ENCODE measurements at places on chromosomes 3 and 15.

DNA sequence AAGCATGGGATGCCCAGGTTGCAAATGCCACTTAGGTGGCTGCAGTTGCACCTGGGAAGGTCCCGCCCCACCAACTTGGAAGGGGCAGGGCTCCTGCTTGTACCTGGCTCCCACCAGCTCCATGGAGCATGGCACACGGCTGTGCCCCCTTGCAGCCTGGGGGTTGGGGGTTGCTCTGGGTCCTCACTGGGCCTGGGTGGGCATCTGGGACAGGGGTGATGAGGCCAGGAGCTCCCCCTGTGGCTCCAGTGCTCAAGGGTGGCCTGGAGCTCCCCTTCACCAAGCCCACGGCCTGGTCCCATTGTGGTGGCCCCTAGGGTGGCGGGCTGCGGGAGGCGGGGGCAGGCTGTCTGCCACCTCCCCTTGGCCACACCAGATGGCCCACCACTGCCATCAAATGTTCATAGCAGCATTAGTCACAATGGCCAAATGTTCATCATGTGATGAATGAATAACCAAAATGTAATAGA lies 36.7 kb downstream of the GHSR start:
- DNase-seq, result no peak

DNA sequence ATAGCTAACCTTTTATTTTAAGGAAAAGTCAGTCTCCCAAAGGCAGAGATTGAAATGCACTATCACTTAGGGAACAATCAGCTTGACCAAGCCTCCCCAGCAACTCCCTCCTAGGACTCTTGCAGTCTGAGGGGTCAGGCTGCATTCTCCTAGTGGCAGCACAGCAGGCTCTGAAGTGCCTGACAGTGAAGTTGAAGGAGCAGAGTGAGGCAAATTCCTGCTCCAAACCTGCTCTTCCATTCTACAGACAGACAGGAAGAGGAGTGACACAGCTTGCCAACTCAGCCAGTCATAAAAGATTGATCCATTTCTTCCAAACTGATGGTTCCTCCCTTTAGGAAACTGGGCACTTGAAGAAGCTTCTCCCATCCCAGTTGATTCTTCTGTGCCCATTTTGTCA lies 43.9 kb upstream of the SMAD3 start:
- DNase-seq, result no peak

DNA sequence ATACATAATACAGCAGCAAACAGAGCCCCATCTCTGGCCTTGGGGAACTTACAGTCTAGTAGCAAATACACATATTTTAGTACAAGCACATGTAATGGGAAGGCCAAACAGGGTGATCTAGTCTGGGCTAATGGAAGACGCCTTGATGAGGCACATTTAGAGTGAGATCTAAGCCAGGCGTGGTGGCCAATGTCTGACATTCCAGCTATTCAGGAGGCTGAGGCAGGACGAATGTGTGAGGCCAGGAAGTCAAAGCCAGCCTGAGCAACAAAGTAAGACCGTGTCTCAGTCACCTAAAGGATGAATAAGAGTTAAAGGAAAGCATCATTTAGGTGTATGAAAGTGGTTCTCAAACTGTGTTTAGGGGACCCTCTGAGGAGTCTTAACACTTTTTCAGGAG lies 291.9 kb downstream of the MAGI1 start:
- DNase-seq, result no peak

DNA sequence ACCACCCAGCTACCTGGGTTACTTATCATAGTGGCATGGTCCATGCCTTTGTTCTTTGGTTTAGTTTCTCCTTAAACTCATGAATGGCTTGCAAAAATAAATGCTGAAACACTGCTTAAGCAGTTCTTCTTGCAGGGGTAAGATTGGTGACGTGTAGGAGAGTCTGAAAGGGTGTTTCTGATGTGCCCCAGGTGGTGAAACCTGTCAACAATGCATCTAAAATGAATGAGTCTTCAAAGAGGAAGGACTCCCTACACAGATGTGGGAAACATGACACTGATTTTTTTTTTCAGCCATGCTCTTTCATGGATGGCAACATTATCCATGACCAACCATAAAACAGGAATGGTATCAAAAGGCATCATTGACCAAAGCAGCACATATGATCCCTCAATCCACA lies 72.0 kb downstream of the KCNH8 start:
- no peak for DNase-seq

DNA sequence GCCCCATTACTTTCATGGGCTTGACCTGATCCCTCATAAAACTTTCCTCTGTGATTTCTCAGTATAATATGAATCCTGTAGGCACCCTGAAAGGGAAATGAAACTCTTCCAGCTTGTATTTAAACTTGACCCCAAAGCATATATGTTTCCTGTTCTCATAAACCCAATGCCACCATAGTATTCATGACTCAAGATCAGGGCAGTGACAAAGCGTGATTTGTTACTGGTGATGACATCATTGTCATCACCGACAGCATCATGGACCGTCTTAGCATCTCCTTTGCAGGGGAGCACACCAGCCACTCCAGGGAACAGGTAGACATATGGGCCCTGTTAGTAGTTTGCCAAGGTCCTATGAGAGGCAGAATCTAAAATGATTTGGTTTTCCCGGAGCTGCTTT lies 741.2 kb downstream of the NR2F2 start:
- no peak for DNase-seq

DNA sequence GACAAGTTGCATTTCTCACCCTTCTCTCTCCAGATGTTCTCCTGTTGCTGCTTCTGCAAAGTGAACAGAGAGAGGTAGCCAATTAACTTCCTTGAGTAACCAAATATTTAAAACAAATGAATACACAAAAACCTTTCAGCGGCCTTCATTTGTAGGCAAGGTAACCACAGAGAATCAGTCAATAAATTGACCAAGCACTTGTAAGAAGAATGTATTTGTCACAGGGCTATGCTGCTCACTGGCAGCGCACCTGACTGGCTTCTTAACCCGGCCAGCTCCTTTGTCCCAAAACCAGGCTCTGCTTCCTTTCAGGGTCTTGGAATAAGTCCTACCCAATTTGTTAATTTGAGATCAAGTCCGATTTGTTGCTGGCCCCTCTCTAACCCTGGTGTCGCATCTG lies 43.5 kb upstream of the STXBP5L start:
- no peak for DNase-seq

DNA sequence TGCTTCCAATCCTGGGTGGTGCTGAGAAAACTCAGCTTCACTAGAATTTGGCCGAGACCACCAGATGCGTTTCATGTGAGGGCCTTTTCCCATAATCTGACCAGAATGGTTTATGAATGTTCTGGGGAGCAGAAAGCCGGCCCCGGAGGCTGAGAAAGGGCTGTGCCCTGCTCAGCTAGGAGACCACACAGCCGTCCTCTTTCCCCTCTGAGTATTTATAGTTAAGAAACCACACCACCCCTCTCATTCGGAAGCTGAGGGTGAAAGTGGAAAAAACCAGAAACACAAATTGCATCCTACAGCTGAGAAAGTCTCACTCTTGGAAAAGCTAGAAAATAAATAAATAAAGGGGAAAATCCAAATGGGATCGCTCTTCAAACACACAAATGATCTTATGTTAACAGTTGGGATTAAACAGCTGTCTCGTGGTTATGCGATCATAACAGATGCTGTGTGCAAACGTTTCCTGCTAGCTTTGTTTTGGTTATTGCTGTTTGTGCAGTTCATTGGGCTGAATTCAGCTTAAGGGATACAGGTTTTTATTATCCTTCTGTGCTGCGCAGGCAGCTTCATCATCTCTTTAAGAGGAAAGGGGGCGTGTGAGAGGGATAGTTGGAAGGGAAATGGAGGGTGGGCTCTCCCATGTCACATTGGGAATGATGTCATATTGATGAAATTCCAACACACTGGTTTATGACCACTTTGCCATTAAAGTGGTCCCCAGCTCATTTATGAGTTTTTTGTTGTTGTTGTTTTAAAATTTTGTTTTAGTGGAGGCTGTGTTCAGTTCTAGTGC lies 1026.2 kb upstream of the NR2F2 start:
- DNase-seq, result no peak

DNA sequence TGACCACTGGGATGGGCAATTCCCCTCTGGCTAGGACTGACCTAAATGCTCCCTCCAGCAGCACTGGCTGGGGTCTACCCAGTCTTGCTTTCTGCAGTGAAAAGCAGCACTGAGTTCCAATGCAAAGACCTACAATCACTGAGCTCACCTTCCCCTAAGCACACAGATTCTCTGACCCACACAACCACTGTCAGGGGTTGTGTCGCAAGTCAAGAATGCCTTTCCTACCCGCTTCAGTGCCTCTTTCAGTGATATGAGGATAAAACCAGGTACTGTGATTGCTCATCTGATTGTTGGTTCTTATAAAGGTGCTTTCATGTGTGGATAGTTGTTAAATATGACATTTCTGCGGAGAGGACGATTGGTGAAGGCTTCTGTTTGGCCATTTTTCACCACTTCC lies 345.6 kb downstream of the GAP43 start:
- no peak for DNase-seq

All from substantia nigra (tissue), 51 donors.